ENCODE measurements at places on chromosomes 7 and 10. TPM values are rescaled to one million over a fixed set of nuclear protein-coding genes. Genes with fewer than 3 reads are reported as not detected.

The RAMP3 gene
- total RNA-seq = not detected

The CPEB3 gene
- 0.55 TPM for total RNA-seq

The SEMA3E gene
- 2.0 TPM for total RNA-seq

The ADAM8 gene
- total RNA-seq = 0.71 TPM

The CALML5 gene
- not detected for total RNA-seq

The RBP4 gene
- not detected for total RNA-seq

The BUD31 gene
- total RNA-seq = 142 TPM

The INHBA gene
- 38.9 TPM for total RNA-seq

The ZNF438 gene
- 3.4 TPM for total RNA-seq

The PTPRN2 gene
- 0.71 TPM for total RNA-seq

The NT5C3A gene
- 13.7 TPM for total RNA-seq

The FFAR4 gene
- total RNA-seq = not detected

The FAS gene
- total RNA-seq = 61.8 TPM

The PIP gene
- total RNA-seq = not detected

The PIK3CG gene
- 0.09 TPM for total RNA-seq

The FKBP6 gene
- total RNA-seq = not detected

The H2AZ2 gene
- 193 TPM for total RNA-seq

The SEMA3D gene
- total RNA-seq = 12.1 TPM
